ENCODE measurements at places on chromosomes 3 and 15.
A peak's percentile ranks its signal among the peaks of the same experiment; 100 is the strongest.

DNA sequence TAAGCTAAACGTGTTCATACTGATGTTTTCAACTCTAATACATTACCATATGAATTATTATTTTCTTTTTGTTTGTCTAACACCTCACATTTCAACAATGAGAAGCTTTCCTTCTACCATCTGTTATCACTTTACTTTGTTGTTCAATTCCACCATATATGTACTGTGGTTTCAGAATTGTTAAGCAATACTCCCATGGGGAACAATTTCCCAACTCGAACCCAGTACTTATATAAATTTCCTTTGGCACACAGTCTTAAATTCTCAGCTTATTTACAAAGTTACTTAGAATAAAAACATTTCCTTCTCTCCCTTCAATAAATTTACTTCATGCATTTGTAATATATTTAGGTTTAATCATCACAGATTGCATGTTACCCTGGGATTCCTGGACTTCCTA is 1764.4 kb downstream of the OTOL1 start:
- DNase-seq, result peak; percentile 13

DNA sequence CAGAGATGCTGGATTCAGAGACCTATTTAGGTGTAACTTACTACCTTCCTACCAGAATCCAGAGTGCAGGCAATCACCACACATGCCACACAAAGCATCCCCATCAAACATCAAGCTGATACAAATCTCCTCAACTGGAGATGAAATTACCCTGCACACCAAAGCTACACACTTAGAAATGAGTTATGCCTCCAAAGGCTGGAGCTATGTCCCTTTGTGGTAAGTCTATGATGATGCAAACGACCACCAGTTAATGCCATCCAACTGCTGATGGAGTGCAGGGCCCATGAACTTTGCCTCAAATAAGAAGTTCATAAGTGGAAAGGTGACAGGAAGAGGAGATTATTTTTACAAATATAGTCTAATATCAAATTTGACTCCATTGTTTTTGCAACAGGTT is 38.1 kb downstream of the PDZRN3 start:
- DNase-seq, result no peak

- no peak for DNase-seq
Observed at GRCh38 chr3:57770009-57770827, 14.1 kb downstream of the SLMAP start.

DNA sequence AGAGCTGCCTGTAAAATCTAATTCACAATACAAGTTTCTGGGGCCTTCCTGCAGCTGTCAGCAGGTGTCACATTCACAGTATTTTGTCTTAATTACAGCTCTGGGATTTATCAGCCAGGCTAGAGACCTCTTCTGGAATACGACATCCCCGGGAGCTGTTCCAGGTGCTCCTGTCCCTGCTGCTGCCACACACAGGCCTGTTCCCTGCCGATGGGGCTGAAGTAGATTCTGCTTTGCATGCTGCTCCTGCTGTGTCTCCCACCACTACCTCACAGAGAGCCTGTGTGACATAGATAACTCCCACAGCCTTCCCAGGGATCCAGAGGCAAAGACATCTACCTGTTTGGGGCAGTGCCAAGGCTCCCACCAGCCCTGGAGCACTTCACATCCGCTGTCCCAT is 20.4 kb downstream of the COLQ start:
- DNase-seq, result no peak

DNA sequence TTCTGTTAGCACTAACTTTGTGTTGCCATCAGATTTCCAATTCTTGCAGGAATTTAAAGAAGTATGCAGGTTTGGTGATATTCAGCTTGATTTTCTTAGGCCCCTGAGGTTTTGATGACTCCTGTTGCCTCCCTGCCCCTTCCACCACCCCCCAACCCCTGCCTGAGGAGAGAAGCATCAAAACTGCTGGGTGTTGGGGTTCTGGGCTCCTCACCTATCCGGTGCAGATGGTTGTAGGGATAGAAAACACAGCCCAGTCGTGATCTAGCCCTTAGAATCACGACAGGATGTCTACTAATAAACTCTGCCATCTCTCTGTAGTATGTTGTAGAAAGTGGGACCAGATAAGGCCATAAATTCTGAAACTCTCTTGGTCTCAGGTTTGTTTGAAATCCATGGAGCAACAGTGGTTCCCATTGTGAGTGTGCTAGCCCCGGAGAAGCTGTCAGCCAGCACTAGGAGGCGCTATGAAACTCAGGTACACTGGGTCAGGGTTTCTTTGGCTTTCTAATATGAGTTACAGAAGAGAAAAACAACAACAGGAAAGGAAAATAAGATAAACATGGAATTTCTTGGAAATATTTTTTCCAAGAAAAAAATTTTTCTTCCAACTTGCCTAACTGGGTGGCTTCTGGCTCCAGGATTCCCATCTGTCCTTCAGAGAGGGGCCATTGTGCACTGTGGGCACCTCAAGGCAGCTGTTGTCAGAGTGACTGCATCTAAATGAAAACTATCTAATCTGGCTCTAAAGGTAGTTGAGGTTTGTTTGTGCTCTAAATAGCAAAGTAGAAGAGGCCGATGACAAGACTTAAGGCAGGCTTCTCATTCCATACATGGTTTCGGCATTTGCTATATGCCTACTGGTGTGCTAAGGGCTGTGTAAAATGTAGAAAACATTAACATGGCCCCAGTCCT is 8.7 kb downstream of the SRP14 start:
- DNase-seq, result no peak

DNA sequence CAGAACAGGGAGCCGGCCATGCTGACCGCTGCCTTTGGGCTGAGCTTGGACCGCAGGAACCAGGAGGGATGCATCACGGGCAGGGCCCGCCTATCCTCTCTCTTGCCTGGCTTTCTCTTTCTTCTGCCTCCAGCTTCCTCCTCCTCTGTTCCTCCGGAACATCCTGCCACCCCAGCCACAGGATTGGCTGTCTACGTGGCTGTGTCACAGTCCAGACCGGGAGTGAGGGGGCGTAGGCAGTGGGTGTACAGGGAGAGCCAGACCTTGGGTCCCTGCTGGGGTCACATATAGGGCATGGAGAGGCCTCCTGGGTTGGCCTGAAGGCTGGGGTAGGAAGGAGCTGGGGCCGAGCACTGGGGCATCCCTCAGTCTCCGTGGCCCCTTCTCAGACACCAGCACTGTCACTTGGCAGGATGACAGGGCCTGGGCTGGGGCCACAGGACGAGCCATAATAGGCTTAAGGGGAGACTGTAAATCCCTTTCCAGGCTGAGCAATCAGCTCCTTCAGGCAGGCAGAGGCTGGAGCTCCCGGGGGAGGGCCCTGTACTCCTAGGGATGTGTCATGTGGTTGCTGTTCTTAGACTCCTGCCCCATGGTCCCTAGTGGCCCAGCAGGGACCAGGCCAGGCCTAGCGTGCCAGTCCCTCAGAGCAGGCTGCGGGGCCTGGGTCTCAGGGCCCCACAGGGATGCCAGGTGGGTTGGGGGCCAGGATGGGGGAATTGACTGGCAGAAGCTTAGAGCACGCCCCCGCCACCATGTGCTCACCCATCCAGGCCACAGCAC is 25.4 kb downstream of the LINGO1 start:
- DNase-seq, result no peak

- no peak for DNase-seq
Observed at GRCh38 chr3:145450018-145450682, 710.8 kb downstream of the PLOD2 start.

DNA sequence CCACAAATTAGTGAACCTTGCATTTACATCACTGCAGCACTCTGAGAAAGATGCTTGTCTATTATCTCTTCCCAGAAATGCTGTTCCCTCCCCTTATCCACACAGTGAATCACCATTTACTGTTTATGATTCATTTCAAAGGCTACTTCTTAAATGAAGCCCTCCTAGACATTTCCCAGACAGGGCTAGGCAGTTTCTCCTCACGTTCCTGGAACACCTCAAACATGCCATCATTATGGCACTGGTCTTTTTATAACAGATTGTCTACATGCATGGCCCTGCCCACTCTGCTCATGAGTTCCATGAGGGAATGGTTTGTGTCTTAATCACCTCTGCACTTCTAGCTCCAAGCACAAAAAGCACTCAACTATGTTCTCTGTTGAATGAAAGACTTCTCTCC is 32.2 kb upstream of the TM2D3 start:
- DNase-seq, result peak; percentile 71

DNA sequence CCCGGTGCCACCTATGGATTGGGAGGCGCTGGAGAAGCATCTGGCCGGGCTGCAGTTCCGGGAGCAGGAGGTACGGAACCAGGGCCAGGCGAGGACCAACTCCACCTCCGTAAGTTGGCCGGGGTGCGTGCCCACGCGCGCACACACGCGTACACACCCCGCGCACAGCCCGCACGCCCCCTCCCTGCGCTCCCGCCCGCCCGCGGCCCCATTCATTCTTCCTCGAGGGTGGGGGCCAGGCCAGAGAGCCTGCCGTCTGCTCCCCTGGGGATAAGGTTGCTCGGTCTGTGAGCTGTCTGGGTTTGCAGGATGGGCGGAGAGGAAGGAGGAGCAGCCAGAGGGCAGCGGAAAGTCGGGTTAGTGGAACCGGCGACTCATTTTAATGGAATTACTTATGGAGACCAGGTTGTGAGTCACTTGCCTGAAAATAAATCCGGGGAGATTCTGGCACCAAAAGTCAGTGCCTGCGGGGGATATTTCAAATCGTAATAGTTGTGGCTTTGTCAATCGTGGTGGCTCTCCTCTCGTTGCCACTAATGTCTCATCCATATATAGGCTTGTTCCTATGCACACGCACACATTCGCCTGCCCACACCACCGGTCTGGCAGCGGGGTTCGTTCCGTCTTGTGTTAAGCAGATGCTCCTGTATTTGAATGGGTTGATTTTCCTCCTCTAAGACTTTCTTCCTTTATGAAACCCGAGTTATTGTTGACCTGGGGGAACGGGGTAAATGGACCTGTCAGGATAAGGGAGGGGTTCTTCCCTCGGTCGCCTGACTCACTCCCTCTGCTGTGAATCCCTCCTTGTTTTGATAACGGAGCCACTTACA is 223.4 kb upstream of the IL12A start:
- peak; percentile 98 for DNase-seq

- DNase-seq, result no peak
Observed at GRCh38 chr3:183378008-183378407, 50.4 kb downstream of the MCF2L2 start.

GRCh38 chr3:156132313-156132712 is 11.9 kb downstream of the KCNAB1 start:
- no peak for DNase-seq

- no peak for DNase-seq
Observed at GRCh38 chr15:31279221-31280045, 47.2 kb upstream of the KLF13 start.

DNA sequence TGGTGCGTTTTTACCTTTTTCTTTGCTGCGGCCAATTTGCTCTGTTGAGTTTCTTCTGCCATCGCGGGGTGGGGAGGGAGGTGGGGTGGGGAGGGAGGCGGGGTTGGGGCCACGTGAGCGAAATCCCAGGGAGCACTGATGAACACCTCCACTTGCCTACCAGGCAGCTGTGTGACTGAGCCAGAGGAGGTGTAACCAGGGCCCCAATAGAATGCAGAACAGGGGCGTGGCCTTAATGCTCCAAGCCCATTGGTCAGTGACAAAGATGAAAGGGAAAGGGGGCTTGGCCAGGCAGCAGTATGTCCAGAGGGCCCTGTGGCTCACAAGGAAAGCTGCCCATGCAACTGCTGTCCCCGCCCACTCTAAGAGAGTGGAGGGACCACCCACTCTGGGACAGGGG is 21.4 kb upstream of the OR4F6 start:
- no peak for DNase-seq

DNA sequence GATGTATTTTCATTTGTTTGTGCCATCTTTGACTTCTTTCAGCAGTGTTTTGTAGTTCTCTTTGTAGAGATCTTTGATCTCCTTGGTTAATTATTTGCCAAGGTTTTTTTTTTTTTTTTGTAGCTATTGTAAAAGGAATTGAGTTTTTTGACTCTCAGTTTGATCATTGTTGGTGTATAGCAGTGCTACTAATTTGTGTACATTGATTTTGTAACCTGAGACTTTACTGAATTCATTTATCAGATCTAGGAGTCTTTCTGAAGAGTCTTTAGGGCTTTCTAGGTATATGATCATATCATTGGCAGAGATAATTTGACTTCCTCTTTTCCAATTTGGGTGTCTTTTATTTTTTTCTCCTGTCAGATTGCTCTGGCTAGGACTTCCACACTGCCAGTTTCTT is 42.2 kb upstream of the POMGNT2 start:
- no peak for DNase-seq

DNA sequence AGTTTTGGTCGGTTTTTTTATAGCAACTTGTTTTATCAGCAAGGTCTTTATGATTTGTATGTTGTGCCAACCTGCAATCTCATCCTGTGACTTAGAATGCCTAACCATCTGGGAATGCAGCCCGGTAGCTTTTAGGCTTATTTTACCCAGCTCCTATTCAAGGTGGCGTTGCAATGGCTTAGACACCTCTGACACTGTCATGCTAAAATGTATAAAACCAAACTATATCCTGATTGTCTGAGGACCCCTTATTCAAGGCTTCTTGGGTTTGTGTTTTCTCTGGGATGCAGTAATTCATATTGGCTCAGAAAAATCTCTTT is 209.0 kb upstream of the ALCAM start:
- no peak for DNase-seq

GRCh38 chr15:77722759-77723460 is 90.2 kb upstream of the LINGO1 start:
- DNase-seq, result no peak

DNA sequence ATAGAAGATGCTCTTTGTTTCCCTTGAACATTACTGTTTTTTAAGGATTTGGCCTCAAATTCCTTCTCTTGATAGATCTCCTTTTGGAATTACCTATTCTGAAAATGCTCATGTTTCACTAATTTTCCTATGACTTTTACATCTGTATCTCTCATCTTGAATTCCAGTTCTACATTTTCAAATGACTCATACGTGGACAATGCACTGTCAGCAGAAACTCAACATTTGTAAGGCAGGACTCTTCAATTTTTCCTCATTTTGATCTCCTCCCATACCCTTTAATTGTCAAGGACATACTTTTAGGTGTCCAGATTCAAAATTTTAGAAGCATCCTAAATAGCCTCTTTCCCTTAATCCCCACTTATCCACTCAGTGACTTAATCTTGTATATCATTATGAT is 341.0 kb upstream of the RASGRP1 start:
- DNase-seq, result no peak

- DNase-seq, result no peak
Observed at GRCh38 chr3:56525291-56525690, 31.7 kb upstream of the CCDC66 start.

GRCh38 chr3:194057570-194058188 is 78.3 kb upstream of the HES1 start:
- DNase-seq, result no peak

GRCh38 chr3:69219101-69219708 is 96.8 kb upstream of the LMOD3 start:
- no peak for DNase-seq

- no peak for DNase-seq
Observed at GRCh38 chr15:77634266-77634962, 1.7 kb upstream of the LINGO1 start.

Measured in HS-5 (cell line).